Activated CD4-positive, alpha-beta memory T cell treated with anti-CD3 and anti-CD28 coated beads, Interleukin-2, amount 10 ng/mL, durations not matched to agents 7 days and 5 days (primary cell): ENCODE measurements at places on chromosomes 3 and 15. TPM values are rescaled to one million over a fixed set of nuclear protein-coding genes. Genes with fewer than 3 reads are reported as not detected.

XCR1 gene
- total RNA-seq = not detected

ARHGEF26 gene
- total RNA-seq = 0.13 TPM

DUOX1 gene
- not detected for total RNA-seq

SLC12A1 gene
- not detected for total RNA-seq

- no peak for DNase-seq
Observed at GRCh38 chr15:70121624-70122302, 24.0 kb upstream of the TLE3 start.

- no peak for DNase-seq
Observed at GRCh38 chr3:169308654-169309250, 354.8 kb downstream of the MECOM start.

DNA sequence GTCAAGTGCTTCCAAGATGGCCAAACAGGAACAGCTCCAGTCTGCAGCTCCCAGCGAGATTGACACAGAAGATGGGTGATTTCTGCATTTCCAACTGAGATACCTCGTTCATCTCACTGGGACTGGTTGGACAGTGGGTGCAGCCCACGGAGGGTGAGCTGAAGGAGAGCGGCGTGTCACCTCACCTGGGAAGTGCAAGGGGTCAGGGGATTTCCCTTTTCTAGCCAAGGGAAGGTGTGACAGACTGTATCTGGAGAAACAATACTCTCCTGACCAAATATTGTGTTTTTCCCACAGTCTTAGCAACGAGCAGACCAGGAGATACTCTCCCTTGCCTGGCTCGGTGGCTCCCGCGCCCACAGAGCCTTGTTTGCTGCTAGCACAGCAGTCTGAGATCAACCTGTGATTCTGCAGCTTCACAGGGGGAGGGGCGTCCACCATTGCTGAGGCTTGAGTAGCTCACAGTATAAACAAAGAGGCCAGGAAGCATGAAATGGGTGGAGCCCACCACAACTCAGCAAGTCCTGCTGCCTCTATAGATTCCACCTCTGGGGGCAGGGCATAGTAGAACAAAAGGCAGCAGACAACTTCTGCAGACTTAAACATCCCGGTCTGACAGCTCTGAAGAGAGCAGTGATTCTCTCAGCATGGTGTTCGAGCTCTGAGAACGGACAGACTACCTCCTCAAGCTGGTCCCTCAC, 293.5 kb upstream of the SUCLG2 start:
- DNase-seq = peak; percentile 68

DNA sequence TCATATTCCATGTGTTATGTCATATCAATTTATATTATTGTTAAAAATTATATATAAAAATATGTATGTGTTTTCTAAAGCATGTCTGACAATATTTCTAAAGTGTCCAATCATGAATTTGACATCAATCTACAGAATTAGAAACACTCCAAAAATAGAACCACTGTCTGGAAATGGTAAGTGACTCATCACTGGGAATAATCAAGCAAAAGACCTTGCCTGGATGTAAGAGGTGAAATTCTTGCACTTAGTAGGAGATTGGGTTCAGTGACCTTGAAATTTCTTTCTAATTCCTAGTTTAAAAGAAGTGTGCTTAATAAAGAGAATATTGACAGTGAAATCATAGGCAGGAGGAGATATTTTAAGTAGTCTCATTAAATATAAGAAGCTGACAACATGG, 188.8 kb downstream of the ZNF385D start:
- DNase-seq = no peak

DNA sequence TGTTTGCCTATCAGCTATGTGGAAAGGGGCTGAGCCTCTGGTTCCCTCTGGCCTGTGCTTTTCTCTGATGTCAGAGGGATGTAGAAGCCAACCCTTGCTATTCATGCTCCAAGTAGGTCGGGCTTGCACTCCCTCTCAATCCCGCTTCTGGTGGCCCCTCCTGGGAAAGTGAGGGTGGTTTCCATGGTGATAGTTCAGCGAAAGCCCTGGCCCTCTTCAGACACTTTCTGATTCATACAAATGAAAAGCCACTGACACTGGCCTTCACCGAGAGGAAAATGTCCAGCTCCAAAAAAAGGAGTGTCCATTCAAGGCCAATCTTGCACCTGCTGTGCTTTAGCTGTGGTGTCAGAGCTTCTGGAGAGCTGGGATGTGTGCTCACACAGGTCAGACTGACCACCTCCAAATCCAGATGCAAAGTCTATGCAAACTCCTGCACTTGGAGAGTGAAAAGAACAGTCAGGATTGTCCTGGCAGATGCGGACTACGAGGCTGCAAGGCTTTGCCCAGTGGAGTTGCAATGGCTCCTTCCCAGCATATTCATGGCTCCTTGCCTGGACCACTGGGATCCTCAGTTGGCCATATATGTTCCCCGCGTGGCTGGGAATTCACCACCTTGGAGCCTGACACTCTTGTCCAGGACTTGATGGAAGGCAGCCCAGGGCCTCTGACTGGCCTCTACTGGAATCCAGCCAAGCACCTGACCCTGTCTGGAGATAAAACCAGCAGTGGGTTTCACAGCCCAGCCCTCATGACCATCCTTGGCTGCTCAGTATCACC, 96.6 kb downstream of the CEMIP start:
- DNase-seq = no peak

DNA sequence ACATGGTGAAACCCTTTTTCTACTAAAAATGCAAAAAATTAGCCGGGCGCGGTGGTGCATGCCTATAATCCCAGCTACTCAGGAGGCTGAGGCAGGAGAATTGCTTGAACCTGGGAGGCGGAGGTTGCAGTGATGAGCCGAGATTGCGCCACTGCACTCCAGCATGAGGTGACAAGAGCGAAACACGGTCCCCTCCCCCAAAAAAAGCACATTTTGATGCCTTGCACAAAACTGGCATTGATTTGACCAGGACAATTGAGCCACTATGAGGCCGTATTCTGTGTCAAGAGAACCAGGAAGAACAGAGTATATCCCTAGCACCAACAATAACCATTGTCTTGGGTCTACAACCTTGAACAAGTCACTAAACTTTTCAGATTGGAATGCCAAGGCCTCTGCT, 50.6 kb downstream of the SH3BP5 start:
- DNase-seq = no peak
